ENCODE measurements at places on chromosomes 16 and 17.

DNA sequence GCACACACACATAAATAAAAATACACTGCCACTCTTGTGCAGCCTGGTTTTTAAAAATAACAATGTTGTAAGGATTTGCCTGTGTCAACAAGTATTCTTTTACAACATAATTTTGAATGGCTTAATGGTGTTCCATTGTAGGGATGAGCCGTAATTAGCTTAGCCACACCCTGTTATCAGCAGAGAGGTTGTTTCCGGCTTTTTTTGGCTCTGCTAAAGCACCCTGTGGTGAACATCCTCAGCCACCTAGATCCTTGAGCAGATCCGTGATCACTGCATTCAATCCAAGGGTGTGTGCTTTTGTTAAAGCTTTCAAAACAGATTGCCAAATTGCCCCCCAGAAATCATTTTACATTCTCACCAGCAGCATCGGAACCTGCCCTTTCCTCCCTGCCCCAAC, 7.0 kb downstream of the KATNB1 start:
- no peak for DNase-seq

DNA sequence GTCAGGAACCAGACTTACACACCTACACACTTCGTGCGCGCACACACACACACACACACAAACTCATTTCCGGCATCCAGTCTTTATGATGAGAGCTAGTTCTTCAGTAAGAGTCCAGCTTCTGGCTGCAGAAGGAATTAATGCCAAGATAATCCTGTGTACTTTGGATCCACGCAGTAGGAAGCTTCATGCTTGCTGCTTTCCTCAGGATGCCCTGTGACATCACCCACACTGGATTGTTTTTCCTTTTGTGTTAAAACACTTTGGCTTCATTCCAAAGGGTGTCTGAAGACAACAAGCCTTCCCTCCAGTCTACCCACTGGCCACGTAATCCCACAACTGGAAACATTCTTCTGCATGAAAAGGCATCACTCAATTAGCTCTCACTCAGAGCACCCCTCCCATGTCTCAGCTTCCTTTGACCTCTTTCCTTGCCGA, 35.4 kb downstream of the KCNJ16 start:
- DNase-seq, result no peak

DNA sequence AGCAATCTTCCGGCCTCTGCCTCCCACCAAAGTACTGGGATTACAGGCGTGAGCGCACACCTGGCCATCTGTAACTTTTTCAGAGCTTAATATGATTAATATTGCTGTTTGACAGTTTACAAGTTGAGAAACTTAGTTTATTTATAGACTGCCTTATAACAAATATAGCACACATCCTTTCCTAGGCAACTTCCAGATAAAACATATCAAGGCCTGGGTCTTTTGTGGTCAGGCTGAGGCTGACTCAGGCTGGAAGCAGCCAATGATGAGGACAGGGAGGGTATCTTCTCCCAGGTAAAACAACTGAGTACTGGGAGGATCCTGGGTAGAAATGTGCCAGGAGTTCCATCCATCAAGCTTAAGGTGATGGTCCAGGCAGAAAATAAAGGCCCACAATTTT, 16.2 kb downstream of the LUC7L start:
- DNase-seq, result no peak

DNA sequence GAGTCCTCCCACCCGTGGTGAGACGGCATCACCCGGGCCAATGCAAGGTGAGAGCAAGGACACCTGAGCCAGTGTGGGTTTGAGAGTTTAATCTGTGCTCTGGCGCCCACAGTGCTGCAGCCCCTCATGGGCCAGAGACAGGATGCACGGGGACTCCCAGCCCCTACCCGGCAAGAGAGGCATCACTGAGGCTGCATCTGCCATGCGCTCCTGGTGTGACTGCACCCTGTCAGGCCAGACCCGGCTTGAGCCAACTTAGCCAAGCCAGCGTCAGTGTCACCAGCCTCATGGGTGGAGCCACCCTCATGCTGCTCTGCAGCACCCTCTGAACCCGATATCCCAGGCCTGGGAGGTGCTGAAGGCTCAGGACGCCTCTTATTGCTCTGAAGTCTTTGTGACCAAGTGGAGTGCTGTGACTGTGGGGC, 1.3 kb upstream of the BRICD5 start:
- no peak for DNase-seq

DNA sequence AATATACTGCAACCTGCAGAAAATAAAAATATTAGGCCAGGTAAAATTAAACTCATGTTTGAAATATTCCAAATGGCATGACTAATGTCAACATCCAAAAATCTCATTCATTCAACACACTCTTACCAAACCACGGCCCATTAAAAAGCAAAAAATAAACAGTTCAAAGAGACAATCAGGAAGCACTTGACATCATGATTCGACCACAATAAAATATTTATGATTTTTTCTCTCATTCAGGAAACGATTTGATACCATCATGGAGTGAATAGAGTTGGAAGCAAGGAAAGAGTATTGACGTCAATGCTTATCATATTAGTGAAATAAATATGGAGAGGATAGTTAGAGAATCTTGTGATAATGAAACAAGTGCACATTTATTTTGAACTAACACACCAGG, 354.1 kb downstream of the KCNJ2 start:
- no peak for DNase-seq

GRCh38 chr16:49343291-49343690, 30.3 kb upstream of the C16orf78 start:
- DNase-seq, result no peak

GRCh38 chr16:57301126-57301817, 16.8 kb upstream of the PLLP start:
- DNase-seq, result no peak

- DNase-seq, result no peak
Measured at GRCh38 chr16:9092978-9093344, 1.5 kb downstream of the HAPSTR1 start.

- no peak for DNase-seq
Measured at GRCh38 chr16:88830258-88830657, 18.5 kb upstream of the APRT start.

GRCh38 chr16:66705790-66706505, 9.4 kb upstream of the CMTM4 start:
- DNase-seq, result no peak

DNA sequence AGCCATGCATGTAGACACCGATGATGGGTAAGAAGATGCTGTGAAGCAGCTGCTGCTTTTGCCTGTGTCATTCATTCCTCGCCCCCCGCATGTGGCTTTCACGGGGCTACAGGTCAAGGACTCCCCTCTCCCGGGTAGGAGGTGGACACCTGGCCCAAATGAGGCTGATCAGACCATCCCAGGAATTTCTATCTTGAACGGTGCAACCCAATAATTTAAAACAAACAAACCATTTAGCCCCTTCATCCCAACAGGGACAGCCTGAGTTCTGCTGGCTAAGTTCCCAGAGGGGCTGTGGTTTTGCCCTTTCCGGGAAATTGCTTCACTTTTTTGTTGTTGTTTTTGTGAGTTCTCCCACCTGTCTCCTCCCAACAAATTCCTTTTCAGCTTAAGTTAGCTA, 137.7 kb upstream of the CDH5 start:
- no peak for DNase-seq

- no peak for DNase-seq
Measured at GRCh38 chr17:40485851-40486521, 15.4 kb downstream of the TNS4 start.

GRCh38 chr17:67474081-67474661, 97.1 kb downstream of the PITPNC1 start:
- no peak for DNase-seq

- no peak for DNase-seq
Measured at GRCh38 chr17:73640691-73641090, 3.6 kb downstream of the SDK2 start.

DNA sequence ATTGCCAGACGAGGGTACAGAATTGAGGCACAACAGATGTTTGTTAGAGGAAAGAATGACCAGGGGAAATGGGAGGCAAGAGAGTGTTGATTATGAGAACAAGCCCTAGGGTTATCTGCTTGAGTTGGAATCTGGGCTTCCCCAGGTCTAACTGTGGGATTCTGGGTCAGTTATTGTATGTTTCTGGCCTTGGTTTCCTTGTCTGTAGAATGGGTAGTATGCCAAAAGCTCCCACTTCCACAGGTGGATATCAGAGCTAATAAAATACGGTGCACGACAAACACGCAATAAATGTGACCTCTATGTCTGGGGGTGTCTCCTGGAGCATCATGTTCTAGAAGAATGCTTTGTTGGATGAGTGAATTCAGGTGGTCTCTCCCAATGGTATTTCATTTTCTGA, 517 bp downstream of the TMC5 start:
- no peak for DNase-seq

DNA sequence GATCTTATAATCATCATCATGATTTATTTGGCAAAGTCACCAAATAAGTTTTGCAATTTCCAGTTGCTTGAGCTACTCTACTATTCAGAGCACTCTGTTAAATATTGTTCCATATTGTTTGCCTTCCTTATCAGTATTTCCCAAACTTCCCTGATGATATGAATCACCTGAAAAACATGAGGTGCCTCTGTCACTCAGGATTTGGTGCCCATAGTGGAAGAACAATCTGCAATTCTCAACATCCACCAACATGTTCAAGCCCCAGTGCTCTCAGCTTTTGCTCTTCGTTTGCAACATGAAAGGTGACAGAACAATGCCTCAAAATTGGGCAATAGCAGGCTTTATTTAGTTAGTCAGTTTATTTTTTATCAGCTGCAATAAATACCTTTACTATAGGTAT, 28.6 kb upstream of the WSB1 start:
- no peak for DNase-seq

GRCh38 chr16:47413041-47413440, 47.8 kb downstream of the ITFG1 start:
- DNase-seq, result no peak

DNA sequence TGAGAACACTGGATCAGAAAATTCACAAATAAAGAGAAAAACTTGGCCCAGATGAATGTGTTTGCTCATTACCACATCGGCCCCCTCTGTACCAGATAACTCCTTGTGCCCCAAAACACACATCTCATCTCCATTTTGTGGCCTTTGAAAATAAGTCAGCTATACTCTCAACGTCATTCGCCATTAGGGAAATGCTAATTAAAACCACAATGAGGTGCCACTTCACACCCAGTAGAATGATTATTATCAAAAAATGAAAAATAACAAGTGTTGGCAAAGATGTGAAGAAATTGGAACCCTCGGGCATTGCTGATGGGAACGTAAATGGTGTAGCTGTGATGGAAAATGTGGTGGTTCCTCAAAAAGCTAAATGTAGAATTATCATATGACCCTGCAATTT, 34.6 kb upstream of the AKTIP start:
- DNase-seq, result no peak
